ENCODE measurements at places on chromosomes 3 and 15.

DNA sequence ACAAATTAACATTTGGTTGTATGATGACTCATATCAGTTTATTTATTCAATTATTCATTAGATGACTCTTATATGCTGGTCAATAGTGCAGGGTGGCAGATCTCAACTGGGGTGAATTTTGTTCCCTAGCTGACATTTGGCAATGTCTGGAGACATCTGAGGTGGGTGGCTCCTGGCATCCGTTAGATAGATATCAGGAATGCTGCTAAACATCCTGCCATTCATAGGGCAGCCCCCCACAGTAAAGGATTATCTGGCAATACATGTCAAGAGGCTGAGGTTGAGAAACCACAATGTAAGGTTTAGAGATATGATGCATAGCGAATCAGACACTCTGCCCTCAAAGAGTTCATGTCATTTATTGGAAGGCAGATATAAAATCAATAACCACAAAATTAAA lies 719.9 kb downstream of the CADM2 start:
- no peak for DNase-seq

GRCh38 chr15:100310513-100311153 lies 31.1 kb downstream of the ADAMTS17 start:
- DNase-seq = no peak

- DNase-seq = no peak
Observed at GRCh38 chr15:67747921-67748320, 77.4 kb upstream of the SKOR1 start.

- peak; percentile 20 for DNase-seq
Observed at GRCh38 chr15:42494998-42495360, 455 bp upstream of the SNAP23 start.

- no peak for DNase-seq
Observed at GRCh38 chr15:62850318-62850717, 192.2 kb upstream of the TPM1 start.

DNA sequence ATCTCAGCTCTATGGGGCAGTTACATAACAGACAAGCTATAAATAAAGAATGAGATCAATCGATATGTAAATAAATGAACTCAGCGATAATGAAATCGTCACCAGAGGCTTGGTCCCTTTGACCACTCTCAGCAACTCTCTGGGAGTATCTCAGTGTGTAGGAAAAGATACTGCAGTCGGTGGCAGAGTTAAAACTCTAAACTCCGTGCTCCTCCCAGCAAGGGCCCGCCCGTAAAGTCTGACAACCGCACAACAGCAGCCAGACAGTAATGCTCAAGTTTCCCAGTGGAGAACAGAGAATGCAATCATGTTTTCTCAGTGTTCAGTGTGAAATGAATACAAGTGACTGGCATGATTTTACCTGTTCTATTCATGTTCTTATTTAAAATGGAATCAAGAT lies 28.3 kb upstream of the IGF1R start:
- no peak for DNase-seq

GRCh38 chr15:58545307-58546065 lies 113.7 kb downstream of the LIPC start:
- DNase-seq = peak; percentile 59

DNA sequence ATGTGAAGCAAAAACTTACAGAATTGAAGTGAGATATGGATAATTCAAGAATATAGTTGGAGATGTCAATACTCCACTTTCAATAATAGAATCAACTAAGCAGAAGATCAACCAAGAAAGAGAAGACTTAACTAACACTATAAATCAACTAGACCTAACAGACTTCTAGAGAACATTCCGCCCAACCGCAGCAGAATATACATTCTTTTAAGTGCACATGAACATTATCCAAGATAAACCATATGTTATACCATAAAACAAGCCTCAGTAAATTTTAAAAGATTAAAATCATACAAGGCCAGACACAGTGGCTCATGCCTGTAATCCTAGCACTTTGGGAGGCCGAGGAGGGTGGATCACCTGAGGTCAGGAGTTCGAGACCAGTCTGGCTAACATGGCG lies 5.5 kb upstream of the TEX55 start:
- no peak for DNase-seq

DNA sequence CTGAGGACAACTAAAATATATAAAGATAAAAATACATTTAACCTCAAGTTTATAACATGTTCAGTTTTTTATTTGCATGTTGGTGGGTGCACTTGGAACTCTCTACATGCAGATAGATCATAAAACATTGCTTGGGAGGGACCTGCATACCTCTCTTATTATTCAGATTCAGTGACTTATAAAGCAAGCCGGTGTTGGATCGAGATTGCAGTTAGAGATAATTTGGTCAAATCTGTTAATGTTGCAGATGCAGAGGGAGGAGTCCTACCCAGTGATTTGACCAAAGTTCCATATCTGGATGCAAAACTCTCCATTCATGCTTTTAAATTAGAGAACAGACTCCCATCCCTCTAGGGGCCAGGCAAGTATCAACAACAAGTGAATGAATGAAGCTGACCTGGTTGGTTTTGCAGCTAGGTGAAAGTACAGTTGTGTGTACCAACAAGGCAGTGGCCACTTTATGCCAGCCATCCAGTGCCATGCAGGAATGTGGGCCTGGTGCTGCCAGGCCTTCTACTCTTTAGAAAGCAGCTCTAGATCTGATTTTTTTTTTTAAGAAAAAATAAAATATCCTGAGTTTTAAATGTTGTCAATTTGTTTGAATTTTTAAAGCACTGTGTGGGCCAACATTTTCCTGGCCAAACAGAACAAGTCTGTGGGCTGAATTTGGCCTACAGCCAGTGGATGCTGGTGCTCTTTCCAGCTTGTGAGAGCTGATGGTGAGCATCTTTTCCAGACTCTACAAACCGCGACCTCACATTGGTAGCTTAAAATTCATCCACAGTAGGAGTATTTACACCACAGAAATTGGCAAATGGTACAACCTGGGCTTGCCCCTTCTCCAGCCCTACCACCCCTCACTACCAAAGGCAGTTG lies 12.3 kb downstream of the CDIN1 start:
- DNase-seq = no peak

GRCh38 chr15:29259233-29259632 lies 10.4 kb downstream of the NSMCE3 start:
- no peak for DNase-seq

GRCh38 chr15:78225783-78226541 lies 8.4 kb downstream of the ACSBG1 start:
- DNase-seq = peak; percentile 8

DNA sequence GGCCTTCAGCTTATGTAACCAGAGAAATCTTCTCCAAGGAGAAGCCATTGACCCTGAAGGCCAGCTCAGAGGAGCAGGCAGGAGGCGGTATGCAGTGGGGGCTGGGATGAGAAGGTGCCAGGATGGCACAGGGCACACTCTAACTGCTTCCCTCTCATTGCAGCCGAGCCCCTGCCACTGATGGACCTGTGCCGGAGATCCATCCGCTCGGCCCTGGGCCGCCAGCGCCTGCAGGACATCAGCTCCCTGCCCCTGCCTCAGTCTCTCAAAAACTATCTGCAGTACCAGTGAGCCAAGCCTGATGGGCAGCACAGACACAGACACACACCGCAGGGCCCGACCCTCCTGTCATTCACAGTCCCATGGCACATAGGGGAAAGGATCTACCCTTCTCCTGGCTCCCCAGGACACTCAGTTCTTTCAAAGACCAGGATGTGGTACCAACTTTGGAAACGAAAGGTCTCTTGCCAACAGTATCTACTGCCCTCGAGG lies 84.6 kb upstream of the PXYLP1 start:
- DNase-seq = no peak
